Hair follicular keratinocyte (primary cell): ENCODE measurements at places on chromosomes 11 and 22. TPM values are rescaled to one million over a fixed set of nuclear protein-coding genes. Genes with fewer than 3 reads are reported as not detected.

FOLR1 gene
- total RNA-seq = not detected in 2 replicates

TESMIN gene
- total RNA-seq = 6.6 and 9.8 TPM in 2 replicates

LARGE1 gene
- 5.0 and 5.5 TPM in 2 replicates for total RNA-seq

CNGA4 gene
- total RNA-seq = 0.16 TPM in 1 of 2 replicates, not detected in the other

DGCR6 gene
- 0.15 and 0.70 TPM in 2 replicates for total RNA-seq

INS gene
- not detected in 2 replicates for total RNA-seq

MMP8 gene
- 0.11 TPM in 1 of 2 replicates, not detected in the other for total RNA-seq

PRR33 gene
- not detected in 2 replicates for total RNA-seq

DNAJB7 gene
- total RNA-seq = not detected in 2 replicates
